Activated naive CD8-positive, alpha-beta T cell treated with anti-CD3 and anti-CD28 coated beads for 36 hours (primary cell): ENCODE measurements at places on chromosomes 16 and 17. TPM values are rescaled to one million over a fixed set of nuclear protein-coding genes. Genes with fewer than 3 reads are reported as not detected.

EZH1 gene
- 14.4 TPM for total RNA-seq

WFIKKN1 gene
- 0.10 TPM for total RNA-seq

CTRB2 gene
- not detected for total RNA-seq

HYDIN gene
- total RNA-seq: not detected

CCDC200 gene
- total RNA-seq: not detected

ARRB2 gene
- 161 TPM for total RNA-seq

DOC2B gene
- total RNA-seq: 0.06 TPM

SMPD3 gene
- total RNA-seq: 0.06 TPM

CYBA gene
- 197 TPM for total RNA-seq

KRT17 gene
- total RNA-seq: not detected

CEP295NL gene
- total RNA-seq: 0.19 TPM

DUS2 gene
- 34.6 TPM for total RNA-seq

CREBBP gene
- total RNA-seq: 30.1 TPM

KIF2B gene
- total RNA-seq: not detected

ABCA9 gene
- not detected for total RNA-seq

ZG16 gene
- not detected for total RNA-seq

ZNRF1 gene
- total RNA-seq: 8.3 TPM

TUBB3 gene
- total RNA-seq: not detected

TMEM204 gene
- total RNA-seq: 23.7 TPM

KRT32 gene
- not detected for total RNA-seq

COX6A2 gene
- not detected for total RNA-seq

SLFN14 gene
- 0.10 TPM for total RNA-seq

TMC6 gene
- total RNA-seq: 119 TPM

MMP2 gene
- not detected for total RNA-seq

USH1G gene
- not detected for total RNA-seq

GAST gene
- not detected for total RNA-seq

EXOC7 gene
- 88.1 TPM for total RNA-seq

PRR35 gene
- not detected for total RNA-seq

PABPN1L gene
- total RNA-seq: not detected

MARCHF10 gene
- total RNA-seq: not detected

KRT40 gene
- total RNA-seq: not detected

PARD6A gene
- 9.4 TPM for total RNA-seq

USP31 gene
- 5.2 TPM for total RNA-seq

VTN gene
- total RNA-seq: 0.22 TPM

UTS2R gene
- not detected for total RNA-seq
